Activated naive CD8-positive, alpha-beta T cell treated with anti-CD3 and anti-CD28 coated beads for 36 hours (primary cell): ENCODE measurements at places on chromosomes 2 and 18. TPM values are rescaled to one million over a fixed set of nuclear protein-coding genes. Genes with fewer than 3 reads are reported as not detected.

Gene UGT1A4
- total RNA-seq = not detected

Gene CCL20
- total RNA-seq = 3.1 TPM

Gene MAB21L4
- not detected for total RNA-seq

Gene REL
- total RNA-seq = 62.4 TPM

Gene ESPNL
- not detected for total RNA-seq

Gene MEP1B
- 0.08 TPM for total RNA-seq

Gene PECR
- total RNA-seq = 16.2 TPM

Gene OTOS
- total RNA-seq = not detected
